H9 (cell line): ENCODE measurements at places on chromosomes 5 and 9. TPM values are rescaled to one million over a fixed set of nuclear protein-coding genes. Genes with fewer than 3 reads are reported as not detected.

HK3 gene
- total RNA-seq: not detected in 2 replicates

MRPS30 gene
- 76.3 and 78.0 TPM in 2 replicates for total RNA-seq

DNA sequence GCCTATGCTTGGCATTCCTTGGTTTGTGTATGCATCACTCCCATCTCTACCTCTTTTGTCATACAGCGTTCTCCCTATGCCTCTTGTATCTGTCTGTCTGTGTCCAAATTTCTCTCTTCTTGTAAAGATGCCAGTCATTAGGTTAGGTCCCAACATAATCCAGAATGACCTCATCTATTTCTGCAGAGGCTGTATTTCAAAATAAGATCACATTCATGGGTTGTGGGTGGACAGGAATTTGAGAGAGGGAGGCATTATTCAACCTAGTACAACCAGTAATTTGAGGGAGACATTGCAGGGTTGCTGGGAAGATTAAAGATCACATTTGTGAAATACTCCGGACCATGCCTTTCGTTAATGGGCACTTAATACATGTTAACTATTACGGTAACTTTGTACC lies 155.0 kb downstream of the MAN2A1 start:
- DNase-seq: no peak

IFNA21 gene
- total RNA-seq: not detected in 2 replicates

PTGDS gene
- 3.6 and 4.8 TPM in 2 replicates for total RNA-seq

- no peak for DNase-seq
Observed at GRCh38 chr5:169286572-169287300, 14.2 kb downstream of the SLIT3 start.

- no peak for DNase-seq
Observed at GRCh38 chr5:167057665-167058064, 1233.8 kb upstream of the WWC1 start.

DNA sequence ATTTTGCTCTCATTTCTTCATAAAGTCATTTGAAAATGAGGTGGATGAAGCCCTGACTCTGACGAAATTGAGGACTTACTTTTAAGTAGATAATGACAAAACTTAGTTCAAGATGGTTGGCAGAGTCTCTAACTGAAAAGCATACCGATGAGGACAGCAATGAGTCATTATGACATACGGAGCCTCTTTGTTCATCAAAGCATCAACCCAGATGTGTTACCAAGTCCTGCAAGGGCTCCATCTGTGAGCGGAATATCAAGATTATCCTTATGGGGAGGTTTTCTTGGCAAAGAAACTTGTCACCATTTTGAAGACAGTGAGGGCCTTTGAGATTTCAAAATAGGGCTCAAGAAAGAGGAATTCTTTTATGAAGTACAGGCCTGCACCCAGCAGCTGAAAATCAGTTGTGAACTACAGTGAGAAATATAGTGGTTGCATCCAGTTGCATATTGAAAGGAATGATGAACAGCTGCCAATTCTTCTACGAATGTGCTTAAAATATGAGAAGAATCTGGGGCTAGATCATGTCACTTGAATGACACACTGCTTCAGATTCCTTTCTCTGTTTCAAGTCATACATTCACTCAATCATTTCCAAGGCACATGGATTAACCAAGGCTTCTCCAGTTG lies 86.6 kb upstream of the SLC24A2 start:
- DNase-seq: no peak

DNA sequence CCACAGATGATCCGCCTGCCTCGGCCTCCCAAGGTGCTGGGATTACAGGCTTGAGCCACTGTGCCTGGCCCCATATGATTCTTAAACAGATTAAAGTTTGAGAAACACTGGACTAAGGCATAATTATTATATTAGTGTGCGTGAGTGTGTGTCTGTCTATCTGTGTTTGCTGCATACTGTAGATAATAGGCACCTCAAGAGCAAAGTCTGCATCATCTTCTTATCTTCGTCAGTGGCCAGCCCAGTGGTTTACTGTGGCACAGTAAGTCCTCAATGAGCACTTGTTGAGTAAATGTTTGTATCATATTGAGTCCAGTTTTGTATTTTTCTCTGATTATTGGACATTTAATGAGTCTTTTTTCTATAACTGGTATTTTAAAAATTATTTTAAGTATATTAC lies 81.7 kb downstream of the ITGA1 start:
- no peak for DNase-seq

MAMDC4 gene
- 6.9 and 9.2 TPM in 2 replicates for total RNA-seq

DNA sequence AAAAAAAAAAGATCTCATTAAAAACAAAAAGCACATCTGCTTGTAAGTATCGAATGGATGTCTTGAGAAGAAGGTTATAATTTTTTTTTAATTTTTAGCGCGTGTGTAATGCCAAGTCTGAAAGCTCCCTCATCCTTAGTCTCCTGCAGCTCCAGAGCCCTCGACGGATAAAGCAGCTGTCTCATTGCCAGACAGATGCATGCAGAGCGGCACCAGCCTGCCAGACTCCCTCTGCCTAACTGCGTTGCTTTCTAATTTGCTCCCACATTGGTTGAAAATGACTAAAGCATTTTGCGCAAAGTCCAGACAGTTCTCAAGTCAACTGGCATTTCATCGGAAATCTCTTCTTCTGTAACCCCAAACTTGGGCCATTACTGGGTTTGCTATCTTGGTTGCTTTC lies 29.4 kb downstream of the OLFM1 start:
- no peak for DNase-seq

FBP1 gene
- total RNA-seq: 1.9 and 2.2 TPM in 2 replicates

COL5A1 gene
- total RNA-seq: 8.6 and 9.5 TPM in 2 replicates

DNA sequence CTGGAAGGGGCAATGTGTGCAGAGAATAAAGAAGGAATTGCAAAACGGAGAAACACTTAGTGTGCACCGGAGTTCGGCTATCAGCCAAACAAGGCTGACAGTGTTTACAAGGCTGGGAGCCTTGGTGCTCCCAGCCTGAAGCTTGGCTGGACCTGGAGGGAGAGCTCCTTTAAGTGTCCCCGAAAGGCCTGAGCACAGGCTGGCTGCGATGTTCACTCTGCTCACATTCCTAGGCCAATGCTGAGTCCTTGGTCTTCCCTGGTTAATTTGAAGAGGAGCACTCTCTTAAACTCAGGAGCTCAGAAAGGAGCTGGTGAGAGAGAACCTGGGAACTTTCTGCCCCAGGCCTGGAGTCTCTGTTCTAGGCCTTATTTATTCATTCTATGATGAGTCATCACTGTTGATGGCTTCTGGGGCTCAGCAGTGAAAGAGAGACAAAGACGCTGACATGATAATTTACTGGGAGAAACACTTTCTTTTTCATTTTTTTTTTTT lies 88.6 kb upstream of the MYO10 start:
- DNase-seq: no peak

DNA sequence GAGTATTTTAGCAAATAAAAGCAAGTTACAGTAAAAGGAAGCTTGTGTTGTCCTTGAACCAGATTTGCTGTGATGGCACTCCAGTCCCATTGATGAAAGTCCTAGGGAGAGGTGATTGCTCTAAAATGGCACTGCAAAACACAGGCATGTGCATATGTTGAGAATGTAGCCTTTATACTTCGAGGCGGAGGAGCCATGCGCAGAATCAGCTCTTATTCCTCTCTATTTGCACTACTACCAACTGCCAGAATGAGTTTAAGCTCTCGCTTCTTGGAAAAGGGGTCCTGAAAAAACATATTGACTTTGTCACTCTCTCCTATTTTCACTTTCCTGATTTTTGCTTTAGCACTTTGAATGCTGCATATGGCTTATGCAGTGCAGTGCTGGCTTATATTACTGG lies 278.0 kb upstream of the KLF9 start:
- no peak for DNase-seq

DNA sequence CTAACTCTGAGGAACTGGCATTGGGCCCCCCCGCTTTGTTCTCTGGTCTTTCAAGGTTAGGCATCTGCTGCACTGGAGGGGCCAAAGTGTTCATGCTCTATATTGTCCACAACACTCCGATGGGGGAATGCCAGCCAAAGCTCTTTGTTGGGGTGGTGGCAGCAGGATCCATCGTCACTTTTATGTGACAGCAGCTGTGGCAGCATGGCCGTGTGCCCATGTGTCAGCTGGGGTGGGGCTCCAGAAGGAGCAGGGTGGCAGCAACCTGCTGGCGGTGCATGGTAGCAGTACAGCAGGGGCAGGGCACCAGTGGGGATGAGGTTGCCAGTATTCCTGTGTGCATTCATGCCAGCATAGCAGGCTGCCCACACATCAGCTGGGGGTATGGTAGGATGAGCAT lies 28.2 kb downstream of the ITGA2 start:
- no peak for DNase-seq

DNA sequence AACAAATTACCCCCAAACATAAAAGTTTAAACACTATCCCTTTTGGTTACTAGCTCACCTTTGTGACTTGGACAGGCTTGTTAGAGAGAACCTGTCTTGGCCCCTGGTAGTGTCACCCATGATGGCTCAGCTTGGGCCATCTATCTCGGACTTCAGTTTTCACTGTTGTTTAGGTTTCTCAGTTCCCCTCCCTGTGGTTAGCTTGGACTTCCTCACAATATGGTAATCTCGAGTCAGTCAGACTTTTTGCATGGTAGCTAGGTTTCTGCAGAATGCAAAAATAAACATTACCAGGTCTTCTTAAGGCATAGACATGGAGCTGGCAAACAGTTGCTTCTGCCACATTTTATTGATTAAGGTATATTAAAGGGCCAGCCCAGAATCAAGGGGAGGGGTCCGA lies 324.3 kb upstream of the RORB start:
- no peak for DNase-seq

ANKRD34B gene
- total RNA-seq: 0.70 and 0.72 TPM in 2 replicates

DNA sequence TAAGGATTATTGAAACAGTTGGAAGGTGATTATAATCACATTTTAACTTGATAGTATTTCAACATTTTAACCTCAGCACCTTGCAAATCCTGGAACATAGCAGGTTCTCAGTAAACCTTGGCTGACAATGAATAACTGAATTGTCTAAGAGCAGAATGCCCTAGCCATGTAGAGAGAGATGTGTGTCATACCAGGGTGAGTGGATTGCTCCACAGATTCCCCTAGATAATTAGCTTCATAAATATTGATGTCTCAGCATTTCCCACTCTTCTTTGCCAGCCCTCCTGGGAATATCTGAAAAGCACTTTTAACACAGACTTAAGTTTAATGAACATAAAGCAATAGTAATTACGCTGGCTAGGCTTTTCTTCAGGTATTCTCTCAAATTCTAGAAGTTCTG lies 363.5 kb downstream of the MAN2A1 start:
- DNase-seq: no peak

CRB2 gene
- 2.9 and 3.6 TPM in 2 replicates for total RNA-seq

DNA sequence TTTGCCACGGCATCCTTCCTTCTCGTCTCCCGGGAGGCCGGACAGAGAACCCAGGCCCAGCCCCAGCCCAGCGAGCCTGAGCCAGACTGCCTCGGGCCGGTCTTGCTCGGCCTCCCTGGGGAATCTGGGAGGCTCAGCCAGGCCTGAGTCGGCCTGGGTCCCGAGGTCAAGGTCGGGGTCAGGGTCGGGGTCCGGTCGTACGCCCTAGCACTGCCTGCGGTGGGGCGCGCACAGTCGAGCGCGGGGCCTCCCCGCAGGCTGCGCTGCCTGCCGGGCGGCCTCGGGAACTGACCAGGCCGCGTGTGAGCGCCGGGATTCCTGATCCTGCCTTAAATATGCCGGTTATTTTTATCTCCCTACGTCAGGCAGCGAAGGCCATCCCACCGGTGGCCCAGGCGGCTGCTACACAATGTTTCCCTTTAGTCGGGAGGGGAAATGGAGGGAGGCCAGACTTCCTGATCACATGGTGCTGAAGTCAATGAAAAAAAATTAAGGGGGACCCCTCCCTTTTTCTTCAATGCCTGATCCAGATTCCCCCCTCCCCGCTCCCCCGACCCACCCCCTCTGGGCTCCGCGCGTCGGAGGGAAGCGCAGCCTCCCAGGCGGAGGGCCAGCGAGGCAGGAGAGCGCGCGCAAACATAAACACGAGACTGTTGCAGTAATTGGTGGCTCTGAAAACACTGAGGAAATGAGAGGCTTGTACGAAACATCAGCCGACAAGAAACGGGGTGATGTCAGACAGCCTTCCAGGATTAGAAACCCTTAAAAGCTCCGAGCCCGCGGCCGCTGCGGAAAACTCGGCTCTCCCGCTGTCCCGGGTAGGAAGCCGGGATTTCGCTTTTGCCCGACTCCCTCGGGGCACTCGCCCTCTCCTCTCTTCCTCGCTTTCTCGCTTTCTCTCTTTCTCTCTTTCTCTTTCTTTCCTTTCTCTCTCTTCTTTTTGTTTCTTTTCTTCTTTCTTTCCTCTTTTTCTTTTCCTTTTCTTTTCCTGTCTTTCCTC lies 148.2 kb upstream of the KLF4 start:
- DNase-seq: peak; percentile 71

- DNase-seq: no peak
Observed at GRCh38 chr9:125608489-125609224, 98.4 kb downstream of the MAPKAP1 start.

DNA sequence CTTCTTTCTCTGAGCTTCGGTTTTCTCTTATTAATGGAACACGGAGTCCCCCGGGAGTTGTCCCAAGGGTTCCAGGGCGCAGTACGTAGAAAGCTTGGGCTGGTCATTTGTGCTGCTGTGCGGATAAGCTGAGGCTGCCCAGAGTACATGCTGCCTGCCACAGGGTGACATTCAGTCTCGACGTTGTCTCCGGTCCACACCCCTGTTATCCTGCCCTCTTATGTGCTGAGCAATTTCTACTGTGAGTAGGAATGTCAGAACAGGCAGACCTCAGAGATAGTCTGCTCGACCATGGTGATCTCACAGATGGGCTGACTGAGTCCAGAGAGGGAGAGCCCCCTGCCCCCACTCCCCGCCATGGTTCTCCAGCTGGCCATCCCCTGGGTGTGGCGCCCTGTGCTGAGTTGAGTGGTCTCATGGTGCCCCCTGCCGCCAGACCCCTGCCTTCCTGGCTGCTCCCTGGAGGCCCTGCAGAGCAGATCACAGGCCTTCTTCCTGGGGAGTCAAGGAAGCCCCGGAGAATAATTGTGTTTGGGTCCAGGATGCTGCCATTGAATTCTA lies 124.0 kb downstream of the RGS3 start:
- peak; percentile 76 for DNase-seq

NR6A1 gene
- total RNA-seq: 98.9 and 99.3 TPM in 2 replicates

GRCh38 chr9:14232111-14232510 lies 81.8 kb downstream of the NFIB start:
- DNase-seq: no peak

IFNA13 gene
- total RNA-seq: not detected in 2 replicates

DNA sequence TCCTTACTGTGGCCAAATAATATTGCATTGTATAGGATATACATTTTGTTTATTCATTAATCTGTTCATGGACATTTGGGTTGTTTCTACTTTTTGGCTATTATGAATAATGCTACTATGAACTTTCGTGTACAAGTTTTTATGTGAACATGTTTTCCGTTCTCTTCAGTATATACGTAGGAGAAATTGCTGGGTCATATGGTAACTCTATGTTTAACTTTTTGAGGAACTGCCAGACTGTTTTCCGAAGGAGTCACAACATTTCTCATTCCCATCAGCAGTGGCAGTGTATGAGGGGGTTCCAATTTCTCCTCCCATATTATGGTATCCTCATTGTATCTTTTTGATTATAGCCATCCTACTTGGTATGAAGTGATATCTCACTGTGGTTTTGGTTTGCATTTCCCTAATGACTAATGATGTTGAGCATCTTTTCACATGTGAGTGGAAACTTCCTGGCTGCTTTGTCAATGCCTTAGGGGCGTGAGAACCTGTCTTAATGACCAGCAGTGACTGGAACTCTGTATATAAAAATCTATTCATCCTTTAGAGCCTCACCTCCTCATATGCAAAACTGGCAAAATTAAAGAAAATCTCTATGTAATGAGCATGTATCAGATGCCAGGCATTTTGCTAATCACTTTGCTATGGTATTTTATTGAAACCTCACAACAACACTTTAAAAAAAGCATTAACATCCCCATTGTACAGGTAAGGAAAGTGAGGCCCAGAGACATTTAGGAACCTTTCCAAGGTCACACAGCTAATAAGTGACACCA lies 47.8 kb upstream of the TGFBR1 start:
- DNase-seq: no peak
